ENCODE measurements at places on chromosomes 7 and 10. TPM values are rescaled to one million over a fixed set of nuclear protein-coding genes. Genes with fewer than 3 reads are reported as not detected.
A peak's percentile ranks its signal among the peaks of the same experiment; 100 is the strongest.

- no peak for DNase-seq
Measured at GRCh38 chr10:112448888-112449287, 1.9 kb downstream of the VTI1A start.

Gene IGFBP1
- polyA plus RNA-seq = not detected

- DNase-seq = no peak
Measured at GRCh38 chr10:43749940-43750552, 101.4 kb upstream of the ZNF32 start.

- no peak for DNase-seq
Measured at GRCh38 chr7:1640376-1641172, 29.5 kb upstream of the ELFN1 start.

GRCh38 chr7:128928159-128928813 lies 9.4 kb upstream of the IRF5 start:
- peak; percentile 30 for DNase-seq

DNA sequence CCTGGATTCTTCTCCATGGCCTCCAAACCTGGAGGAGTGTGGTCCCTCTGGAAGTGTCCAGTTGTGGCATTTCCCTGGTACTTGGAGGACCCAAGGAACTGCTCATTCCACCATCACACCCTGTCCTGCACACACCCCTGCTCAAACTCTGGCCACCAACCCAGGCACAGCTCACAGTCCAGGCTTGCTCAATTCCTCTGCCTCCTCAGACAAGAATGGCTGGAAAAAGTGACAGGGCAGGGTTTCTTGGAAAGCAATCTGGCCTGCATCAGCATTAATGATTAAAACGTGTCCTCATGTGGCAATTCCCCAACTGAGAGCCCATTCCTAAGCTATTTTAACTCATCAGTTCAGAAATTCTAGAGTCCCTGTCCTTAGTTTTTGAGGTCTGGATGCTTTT lies 17.2 kb upstream of the TPST1 start:
- DNase-seq = peak; percentile 80

DNA sequence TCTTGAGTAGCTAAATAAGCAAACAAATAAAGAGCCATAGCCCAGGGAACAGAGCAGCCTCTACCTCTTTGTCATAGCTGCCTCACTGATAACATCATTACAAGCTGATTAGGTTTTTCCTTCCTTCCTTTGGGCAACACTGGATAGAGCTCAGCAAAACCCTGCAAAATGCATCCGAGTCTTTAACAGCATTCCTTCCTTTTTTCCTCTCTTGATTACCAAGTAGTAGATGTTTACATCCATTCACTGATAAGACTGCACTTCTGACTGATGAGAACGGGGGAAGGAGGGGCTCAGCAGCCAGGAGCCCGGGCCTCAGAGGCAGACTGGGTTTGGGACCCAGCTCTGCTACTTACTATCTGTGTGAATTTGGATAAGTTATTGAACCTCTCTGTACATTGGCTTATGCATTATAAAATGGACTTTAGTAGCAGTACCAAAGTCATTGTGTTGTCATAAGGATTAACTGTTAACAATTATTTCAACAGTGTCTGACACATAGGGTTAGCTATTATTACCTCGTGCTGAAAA lies 214.2 kb downstream of the ANK3 start:
- DNase-seq = no peak

GRCh38 chr10:29737074-29737593 lies 102.4 kb upstream of the SVIL start:
- DNase-seq = no peak

DNA sequence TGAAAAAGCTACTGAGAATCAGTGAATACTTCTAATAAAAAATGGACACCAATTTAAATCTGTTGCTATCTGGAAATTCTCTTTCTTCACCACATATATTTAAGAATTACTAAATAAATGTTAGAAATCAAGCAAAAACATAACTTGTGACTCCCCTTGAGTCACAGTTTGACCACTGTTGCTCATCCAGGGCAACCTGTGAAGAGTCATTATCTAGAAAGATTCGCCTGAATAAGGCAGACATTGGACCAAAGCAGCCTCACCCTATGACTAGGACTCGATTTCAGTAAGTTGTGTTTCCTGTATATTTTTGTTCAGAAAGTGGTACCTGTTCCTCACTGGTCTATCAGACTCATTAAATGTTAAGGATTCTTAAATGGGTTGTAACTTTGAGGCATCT lies 572.4 kb downstream of the ATRNL1 start:
- no peak for DNase-seq

GRCh38 chr10:88810196-88810961 lies 7.8 kb downstream of the LIPM start:
- no peak for DNase-seq

GRCh38 chr10:22314852-22315251 lies 1.3 kb upstream of the COMMD3 start:
- no peak for DNase-seq

GRCh38 chr7:128407233-128407589 lies 2.6 kb downstream of the IMPDH1 start:
- no peak for DNase-seq

Gene HGF
- 0.35 TPM for polyA plus RNA-seq

GRCh38 chr10:60823324-60823723 lies 45.0 kb downstream of the CDK1 start:
- no peak for DNase-seq

Gene DUSP5
- polyA plus RNA-seq = 1.9 TPM

DNA sequence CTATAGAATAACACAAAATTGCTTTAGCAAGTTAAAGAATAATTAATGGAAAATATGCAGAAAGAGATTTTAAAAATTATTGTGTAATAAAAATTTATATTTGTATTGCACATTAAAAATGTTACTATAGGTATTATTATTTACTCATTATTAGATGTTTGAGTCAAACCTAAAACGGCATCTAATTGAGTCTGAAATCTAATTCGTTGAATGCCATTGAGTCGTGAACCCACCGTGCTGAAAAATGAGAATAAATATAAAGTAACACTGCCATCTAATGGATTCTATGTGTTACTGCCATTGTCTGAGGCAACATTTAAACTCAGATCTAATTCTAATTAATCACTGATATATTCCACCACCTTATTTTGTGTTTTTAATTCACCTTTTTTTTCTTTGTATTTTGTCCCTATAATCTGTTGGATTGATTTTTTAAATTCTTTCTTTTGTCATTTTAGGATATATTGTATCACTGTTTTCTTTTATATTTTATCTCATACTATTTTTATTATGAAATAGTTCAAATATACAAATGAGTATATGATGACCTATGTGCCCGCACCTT lies 62.2 kb downstream of the SAMD9 start:
- no peak for DNase-seq
